ENCODE measurements at places on chromosomes 2 and 18.

DNA sequence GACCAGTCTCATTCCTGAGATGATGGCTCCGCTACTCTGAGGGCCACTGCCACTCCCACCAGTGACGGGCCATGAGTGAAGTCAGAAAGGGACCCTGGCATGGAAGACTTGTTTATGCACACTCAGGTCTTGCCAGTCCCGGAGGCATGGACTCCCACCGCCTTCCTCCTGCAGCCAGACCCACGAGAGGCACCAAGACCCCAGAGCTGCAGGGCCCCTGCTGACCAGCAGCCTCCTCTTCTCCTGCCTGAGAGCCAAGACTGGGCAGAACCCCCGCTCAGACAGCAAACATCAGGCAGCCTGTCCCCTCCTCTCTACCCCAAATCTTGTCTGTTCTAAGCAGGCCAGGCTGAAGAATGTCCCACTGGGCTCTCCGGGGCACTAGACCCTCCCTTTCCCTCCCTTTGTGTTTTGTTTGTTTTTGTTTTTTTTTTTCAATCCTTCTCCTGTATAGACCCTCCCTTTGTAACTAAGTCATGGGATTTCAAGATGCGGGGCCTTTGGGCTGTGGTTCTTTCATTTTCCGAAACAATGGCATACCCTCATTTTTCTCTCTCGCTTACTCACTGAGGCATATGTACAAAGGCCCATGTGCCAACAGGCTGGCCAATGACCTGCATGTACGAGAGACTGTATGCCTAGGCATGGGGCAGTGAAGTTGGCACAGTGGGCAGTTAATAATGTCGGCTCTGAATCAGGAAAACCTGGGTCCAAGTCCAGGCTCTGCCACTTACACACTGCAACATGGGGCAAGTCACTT, 24.3 kb upstream of the MAPRE3 start:
- peaks cover 26% of the 10 kb centered on the region for H3K27me3 ChIP-seq
- H3K4me3 ChIP-seq = no peak overlapping the region
- H3K36me3 ChIP-seq = no peaks in the 10 kb centered on the region
- DNase-seq = no peak
- peaks cover 8% of the 10 kb centered on the region for H3K4me1 ChIP-seq
- H3K27ac ChIP-seq = no peak overlapping the region

DNA sequence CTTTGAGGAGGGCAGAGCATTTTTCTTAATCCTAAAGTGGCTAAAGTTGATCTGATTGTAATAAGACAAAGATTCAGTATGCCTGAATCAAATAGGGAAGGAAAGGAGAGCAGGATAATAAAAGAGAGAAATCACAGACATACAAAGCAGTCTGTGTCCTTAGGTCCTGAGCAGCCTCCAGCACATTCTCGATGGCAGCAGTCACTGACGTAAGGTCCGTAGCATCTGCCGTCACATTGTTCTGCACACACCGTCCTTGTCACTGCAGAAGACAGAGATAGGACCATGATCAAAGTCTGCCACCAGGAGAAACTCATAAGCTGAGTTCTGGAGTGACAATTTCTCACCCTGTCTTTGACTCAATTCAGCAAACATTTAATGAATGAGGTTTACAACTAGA, 813.7 kb downstream of the ERBB4 start:
- H3K27ac ChIP-seq = no peak overlapping the region
- H3K36me3 ChIP-seq = no peaks in the 10 kb centered on the region
- H3K27me3 ChIP-seq = no peaks in the 10 kb centered on the region
- DNase-seq = no peak
- H3K4me1 ChIP-seq = no peaks in the 10 kb centered on the region
- no peak overlapping the region for H3K4me3 ChIP-seq

DNA sequence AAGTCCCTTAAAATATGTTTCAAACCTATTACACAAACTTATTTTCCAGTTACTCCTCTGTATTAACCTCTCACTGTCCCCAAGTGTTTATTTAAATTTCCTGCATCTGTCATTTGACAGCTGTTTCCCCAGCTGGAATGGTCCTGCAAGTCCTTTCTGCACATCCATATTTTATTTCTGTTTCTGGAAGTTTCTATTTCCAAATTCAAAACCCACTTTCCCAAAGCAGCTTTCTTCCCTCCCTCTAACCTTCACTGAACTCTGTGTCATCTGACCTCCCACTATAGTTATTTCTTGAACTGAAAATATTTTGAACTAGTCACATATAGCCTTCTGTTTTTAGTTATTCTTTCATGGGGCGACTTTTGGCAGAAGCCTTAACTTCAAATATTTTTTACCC, 459.4 kb upstream of the MC4R start:
- no peaks in the 10 kb centered on the region for H3K4me1 ChIP-seq
- H3K27ac ChIP-seq = no peak overlapping the region
- no peak overlapping the region for H3K4me3 ChIP-seq
- no peaks in the 10 kb centered on the region for H3K36me3 ChIP-seq

DNA sequence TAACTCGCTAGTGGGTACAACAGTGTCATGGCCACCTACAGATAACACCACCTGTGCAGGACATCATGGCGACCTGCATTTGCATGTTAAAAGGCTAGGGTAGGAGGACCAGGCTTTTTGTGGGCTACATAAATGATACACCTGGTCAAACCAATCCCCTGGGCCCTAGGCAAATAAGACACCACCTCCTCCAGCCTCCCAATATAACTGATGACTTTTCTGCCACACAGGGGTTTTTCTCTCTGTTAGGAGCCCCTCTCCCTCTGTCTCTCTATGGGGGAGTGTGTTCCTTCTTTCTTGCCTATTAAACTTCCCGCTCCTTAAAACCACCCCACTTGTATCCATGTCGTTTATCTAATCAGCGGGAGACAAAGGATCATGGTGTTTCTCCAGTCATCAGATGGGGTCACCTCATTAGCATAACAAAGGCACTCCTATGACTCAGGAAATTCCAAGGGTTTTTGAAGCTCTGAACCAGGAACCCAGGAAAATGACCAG, 10.8 kb upstream of the BUB1 start:
- no peak for DNase-seq
- peaks cover 20% of the 10 kb centered on the region for H3K27me3 ChIP-seq

DNA sequence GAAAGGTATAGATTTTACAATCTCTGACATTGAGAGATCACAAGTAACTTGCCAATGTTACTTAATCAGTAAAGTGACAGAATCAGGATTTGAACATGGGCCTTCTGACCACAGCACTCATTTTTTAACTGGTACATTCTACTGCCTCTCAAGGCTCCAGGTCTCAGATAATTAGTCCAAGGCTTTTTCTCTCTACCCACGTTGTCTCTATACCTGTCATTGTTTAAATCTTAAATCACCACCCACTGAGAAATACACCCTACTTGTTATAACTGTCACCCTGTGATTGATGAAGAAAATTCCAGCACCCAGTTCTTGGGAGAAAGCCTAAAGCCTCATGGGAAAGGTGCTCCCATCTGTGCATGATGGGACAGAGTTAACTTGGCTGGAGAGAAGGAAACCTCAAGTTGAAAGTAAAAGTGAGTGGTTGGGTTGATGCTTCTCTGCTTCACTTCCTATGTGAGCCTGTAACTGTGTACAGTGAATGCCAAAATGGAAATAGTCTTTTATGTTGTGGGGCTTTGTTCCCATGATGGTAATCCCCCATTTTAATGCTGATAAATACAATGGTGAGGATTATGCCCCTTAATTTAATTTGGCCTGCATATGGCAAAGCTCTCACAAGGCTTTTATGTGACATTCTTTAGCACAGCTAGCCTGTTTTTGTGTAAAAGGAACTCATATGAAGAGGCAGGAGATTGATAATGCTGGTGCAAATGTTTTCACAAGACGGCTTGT, 190.1 kb upstream of the SP5 start:
- DNase-seq = no peak
- no peak overlapping the region for H3K4me3 ChIP-seq
- no peaks in the 10 kb centered on the region for H3K36me3 ChIP-seq
- H3K27me3 ChIP-seq = no peaks in the 10 kb centered on the region

DNA sequence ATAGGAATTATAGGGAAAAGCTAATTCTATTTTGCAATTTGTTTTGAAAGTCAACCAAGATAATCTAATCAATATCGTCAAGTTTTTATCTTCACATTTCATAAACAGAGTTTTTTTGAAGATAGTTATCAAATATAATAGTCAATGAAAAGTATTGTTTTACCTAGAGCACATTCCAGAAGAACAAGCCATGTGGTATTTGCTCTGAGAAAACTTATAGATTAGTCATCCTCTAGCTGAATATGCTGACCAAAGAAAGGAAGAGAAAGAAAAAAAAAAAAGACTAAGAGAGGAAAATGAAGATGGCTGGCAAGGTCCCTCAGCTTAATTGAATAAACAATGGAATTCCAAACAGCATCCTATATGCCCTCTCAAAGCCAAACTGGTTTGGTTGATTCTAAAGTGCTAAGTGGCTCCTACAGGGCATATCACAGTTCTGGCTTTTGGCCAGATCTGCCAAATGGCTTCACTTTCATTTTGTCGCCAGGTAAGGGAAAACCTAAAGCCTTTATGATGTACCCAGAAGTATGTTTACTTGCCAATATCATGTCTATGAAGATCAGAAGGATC, 132.6 kb downstream of the VWC2L start:
- H3K36me3 ChIP-seq = no peaks in the 10 kb centered on the region
- H3K27me3 ChIP-seq = no peaks in the 10 kb centered on the region
- DNase-seq = no peak
- no peaks in the 10 kb centered on the region for H3K4me1 ChIP-seq

DNA sequence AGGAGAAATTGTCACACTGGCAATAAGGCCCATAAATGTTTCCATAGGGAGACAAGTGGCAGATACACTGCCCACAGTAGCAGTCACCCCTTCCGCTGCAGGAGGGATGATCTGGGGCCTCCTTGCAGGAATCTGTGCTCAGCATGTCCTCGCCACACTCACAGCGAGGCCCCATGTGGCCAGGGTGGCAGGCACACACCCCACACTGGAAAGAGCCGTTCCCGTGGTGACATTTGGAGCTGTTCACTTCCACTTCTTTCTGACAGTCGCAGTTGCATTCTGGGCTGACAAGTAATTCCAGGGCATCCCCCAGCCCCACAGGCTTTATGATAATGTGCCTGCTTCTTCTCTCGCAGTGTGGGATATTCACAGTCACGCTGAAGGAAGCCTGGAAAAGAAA, 62.6 kb downstream of the ITGB6 start:
- H3K4me3 ChIP-seq = no peak overlapping the region
- no peaks in the 10 kb centered on the region for H3K4me1 ChIP-seq
- peaks cover 8% of the 10 kb centered on the region for H3K27me3 ChIP-seq

DNA sequence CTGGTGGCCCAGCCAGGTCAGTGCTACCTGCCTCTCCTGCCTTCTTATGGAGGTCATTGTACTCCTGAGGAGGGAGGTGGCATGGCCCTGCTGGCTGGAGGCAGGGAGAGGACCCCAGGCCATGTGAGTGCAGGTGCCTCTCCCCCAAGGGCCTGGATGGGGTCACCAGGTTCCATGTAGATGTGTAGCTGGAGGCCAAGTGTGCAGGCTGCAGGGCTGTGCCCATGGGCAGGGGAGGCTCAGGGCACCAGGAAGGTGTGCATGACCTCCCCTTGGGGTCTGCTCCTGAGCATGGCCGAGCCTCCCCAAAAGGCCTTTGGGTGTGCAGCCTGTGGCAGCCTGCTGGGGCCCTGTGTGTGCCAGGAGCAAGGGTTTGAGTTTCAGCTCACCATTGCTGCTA, 128.1 kb upstream of the HDAC4 start:
- no peak overlapping the region for H3K27ac ChIP-seq
- H3K4me1 ChIP-seq = no peaks in the 10 kb centered on the region
- peaks cover 6% of the 10 kb centered on the region for H3K27me3 ChIP-seq
- H3K36me3 ChIP-seq = no peaks in the 10 kb centered on the region

GRCh38 chr2:149200109-149200520, 130.3 kb upstream of the LYPD6 start:
- no peak overlapping the region for H3K27ac ChIP-seq
- H3K36me3 ChIP-seq = no peaks in the 10 kb centered on the region
- H3K4me1 ChIP-seq = no peaks in the 10 kb centered on the region
- no peak overlapping the region for H3K4me3 ChIP-seq

DNA sequence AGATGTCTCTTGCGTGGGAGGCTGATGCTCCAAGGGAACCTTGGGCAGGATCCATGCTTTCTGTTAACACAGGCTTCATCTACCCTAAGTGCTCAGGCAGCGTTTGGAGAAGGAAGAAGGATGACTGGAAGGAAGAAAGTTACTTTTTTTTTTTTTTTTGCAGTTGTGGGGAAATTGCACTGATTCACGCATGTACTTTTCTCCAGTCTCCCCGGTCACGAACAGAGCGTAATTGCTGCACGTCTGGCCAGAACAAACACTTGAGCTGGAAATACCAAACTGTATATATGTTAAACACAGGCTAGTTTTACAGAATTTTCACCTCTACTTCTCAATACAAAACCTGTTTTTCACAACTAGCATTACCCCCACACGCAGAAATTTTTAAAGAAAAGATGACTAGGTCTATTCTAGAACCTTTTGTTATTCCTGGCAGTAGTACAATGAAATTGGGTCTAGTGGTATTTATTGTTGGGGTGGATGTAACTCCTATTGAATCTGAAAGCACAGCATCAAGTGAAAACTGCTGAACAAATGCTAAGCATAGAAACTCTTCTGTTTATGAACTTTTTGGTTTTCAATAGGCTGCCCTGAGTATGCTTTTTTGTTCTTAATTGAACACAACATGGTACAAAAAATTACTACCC, 9.3 kb upstream of the SCYGR5 start:
- no peaks in the 10 kb centered on the region for H3K4me1 ChIP-seq
- H3K27ac ChIP-seq = no peak overlapping the region

DNA sequence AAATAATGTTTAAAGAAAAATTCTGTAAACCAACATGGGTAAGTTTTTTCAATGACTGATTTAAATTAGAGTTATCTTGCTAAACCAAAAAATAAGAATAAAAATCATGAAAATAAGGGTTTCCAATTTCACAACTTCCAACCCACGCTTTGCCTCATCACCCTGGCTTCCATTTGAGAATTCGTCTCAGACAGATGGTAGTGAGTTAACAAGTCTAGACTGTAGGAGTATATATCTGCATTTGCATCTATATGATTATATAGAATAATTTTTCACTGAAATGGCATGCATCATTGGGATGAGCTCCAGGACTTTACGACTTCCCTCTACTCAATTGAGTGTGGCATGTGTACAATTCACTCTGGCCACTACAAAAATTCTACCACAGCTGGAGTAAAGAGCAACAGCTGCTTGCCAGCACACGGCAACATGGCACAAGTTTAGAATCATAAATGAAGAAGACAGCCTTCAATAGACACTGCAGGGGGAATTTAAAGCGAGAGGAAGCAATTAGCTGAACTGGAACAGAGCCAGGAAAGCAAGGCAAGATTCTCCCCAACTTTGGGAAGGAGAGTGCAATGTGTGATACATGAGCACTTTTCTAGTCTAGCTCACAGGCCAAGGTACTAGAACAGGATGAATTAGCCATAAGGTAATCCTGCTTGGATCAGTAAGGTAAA, 1673.5 kb upstream of the CELF4 start:
- H3K4me3 ChIP-seq = no peak overlapping the region
- H3K4me1 ChIP-seq = no peaks in the 10 kb centered on the region
- H3K27me3 ChIP-seq = no peaks in the 10 kb centered on the region
- no peaks in the 10 kb centered on the region for H3K36me3 ChIP-seq
- H3K27ac ChIP-seq = no peak overlapping the region
